Renal pelvis (tissue), 12 donors: ENCODE measurements at places on chromosomes 4 and X. TPM values are rescaled to one million over a fixed set of nuclear protein-coding genes. Genes with fewer than 3 reads are reported as not detected.

Gene TLR6
- polyA plus RNA-seq = 0.61 TPM

DNA sequence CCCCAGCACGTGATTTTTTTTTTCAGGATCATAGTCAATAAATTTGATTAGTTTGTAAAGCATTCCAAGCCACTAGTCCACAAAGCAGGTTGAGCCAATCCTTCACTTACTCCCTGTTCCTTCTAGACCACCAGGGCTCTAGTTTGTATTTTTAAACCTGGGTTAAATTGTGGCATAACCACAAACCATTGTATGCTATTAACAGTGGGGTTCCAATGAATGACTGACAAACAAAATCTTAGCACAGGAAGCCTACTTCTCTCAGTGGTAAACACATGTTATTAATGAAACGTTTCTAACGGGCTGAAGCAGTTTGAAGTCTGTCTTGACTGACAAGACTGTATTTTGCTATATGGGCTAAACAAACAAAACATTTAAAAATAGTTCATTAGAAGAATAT, 48.6 kb upstream of the GYPA start:
- no peak for DNase-seq

DNA sequence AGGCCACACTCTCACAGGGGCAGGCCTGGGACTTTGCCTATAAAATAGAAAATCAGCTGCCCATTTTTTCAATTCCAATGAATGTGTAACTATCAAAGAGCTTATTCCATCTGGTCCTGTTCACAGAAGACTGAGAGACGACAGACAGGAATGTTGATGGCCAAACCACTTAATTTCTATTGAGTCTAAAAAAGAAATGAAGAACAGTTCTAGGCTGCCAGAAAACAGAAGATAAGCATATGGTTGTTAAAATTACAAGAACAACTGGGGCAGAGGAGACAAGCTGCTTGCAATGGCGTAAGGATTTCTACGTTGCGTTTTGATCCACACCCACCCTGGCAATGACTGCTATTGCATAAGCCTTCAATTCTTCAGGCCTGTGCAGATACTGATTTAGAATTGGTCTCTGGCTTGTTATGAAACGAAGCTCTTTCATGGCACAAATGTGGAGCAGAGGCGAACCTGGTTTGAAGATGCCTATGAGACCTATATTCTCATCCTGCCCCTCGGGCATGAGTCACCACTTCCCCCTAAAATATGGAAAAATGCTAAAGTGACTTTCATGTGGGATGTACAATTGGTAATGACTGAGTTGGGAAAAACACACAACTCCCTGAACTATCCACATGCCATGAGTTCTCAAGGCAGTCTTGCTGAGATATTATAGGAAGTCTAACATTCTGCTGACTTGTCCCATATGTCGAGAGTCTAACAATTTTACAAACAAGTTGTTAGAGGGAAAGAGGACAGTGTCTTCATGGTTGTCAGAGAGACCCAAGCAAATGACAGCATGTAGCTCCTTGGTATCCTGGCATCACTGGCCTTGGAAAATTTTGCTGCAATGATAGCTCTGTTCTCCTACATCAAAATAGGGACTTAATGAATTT, 37.9 kb upstream of the SORBS2 start:
- no peak for DNase-seq

Gene SSX3
- not detected for polyA plus RNA-seq

DNA sequence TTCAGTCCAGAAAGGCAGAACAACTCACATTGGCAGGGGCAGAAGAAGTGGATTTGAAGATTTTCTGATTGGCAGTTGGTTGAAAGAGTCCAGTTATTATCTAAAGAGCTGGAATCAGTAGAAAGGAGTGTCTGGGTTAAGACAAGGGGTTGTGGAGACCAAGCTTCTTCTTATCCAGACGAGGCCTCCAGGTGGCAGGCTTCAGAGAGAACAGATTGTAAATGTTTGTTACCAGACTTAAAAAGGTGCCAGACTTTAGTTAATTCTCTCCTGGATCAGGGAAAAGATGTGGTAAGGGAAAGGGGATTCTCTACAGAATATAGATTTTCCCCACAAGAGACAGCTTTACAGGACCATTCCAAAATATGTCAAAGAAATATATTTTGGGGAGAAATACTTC, 36.7 kb upstream of the TLR3 start:
- no peak for DNase-seq

Gene DUSP9
- 53.3 TPM for polyA plus RNA-seq

DNA sequence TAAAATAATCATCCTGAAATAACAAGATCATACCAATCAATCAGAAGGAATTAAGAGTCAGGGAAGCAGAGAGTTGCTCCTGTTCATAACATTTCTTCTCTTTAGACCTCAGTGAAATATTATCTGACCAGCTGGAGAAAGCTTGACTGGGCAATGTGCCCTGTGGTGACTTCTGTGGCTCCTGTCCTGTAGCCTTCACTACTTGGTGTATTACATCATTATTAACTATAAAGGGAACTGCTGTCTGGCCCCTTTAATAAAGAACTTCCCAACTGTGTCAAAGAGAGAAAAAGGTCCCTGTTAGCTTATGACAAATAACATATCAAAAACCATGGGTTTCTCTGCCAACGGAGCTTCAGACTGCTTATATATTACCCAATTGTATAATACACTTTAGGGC, 18.0 kb downstream of the OPHN1 start:
- no peak for DNase-seq

DNA sequence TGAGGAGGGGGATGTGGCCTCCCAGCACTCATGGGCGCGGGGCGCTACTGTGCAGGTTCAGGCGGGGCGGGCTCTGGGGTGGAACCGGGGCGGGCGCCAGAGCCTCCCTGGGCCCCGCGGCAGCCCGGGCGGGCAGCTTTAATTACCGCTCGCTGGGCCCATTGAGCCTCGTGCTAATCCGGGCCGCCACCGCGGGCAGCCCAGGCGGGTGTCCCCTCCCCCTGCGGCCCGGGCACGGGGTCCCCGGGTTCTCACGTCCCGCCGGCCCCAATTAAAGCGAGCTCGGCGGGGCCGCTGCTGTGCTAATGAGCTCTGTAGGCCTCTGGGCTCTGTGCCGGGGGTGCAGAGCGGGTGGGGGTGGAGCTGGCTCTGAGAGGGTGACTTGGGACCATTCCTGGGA, 22.8 kb upstream of the FGFR3 start:
- DNase-seq = no peak

GRCh38 chrX:70907900-70908299, 611 bp downstream of the TEX11 start:
- DNase-seq = no peak

DNA sequence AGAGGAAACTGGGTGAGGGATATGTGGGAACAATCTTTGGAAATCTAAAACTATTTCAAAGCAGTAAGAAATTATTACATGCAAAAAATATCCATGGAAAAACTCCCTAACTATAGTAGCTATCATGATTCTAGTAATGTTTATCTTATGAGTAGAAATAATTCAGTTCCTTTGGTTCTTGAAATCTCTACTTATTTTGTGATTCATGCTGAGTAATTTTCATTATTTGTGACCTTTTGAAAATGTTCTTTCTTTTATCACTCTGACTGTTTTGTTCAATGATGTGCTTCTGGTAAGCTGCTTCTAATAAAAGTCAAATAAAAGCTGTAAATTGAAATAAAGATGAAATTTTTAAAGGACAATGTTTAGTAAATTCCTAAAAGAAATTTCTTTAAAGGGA, 40.4 kb upstream of the MAGEB10 start:
- DNase-seq = no peak
